ENCODE measurements at places on chromosomes 1 and 21. TPM values are rescaled to one million over a fixed set of nuclear protein-coding genes. Genes with fewer than 3 reads are reported as not detected.

Gene ARHGEF10L
- 51.7 TPM for total RNA-seq

Gene S100A7A
- not detected for total RNA-seq

Gene KCNE2
- total RNA-seq: not detected

Gene SMIM1
- total RNA-seq: not detected

Gene LCA5L
- total RNA-seq: 0.98 TPM

Gene NBPF20
- total RNA-seq: 3.5 TPM

Gene RUNX3
- total RNA-seq: not detected

GRCh38 chr1:27402349-27402754, 9.9 kb downstream of the GPR3 start:
- DNase-seq: peak; percentile 81

GRCh38 chr1:244391761-244392160, 59.9 kb downstream of the ADSS2 start:
- DNase-seq: peak; percentile 31

GRCh38 chr1:112713466-112714312, 1.4 kb downstream of the PPM1J start:
- no peak for DNase-seq

DNA sequence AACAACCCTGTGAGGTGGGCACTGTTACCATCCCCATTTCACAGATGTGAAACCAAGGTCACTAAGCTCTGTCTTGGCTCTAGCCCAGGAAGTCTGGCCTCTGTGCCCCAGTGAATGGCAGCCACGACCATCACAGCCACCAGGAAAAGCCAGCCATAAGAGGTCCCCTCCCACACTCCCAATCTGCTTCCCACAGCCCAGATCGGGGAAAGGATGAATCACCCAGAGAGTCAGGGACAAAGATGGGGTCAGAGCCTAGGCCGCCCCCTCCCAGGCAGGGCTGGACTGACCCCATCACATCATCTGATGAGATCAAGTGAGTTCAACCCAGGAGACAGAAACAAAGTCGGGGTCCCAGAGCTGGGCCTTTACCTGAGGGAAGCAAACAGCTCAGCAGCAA, 22.9 kb upstream of the COL16A1 start:
- no peak for DNase-seq

- no peak for DNase-seq
Measured at GRCh38 chr1:53274541-53275185, 36.3 kb upstream of the MAGOH start.

DNA sequence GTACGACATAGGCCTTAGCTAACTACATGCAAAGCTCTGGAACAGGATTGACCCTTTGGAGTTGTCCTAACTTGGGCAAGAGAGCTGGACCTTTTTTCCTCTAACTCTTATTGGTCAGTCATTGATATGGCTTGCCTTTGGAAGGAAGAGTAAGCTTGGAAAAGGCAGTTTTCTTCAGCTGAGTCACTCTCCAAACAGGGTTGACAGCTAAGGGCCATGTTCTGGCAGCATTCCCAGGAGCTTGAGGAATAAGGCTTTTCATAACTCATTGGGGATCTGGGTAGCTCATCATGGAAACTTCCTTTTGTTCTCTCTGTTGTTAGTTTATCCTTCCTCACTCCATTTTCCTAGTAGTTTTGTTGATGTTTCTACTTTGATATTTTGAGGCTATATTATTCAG, 14.5 kb upstream of the ERRFI1 start:
- DNase-seq: peak; percentile 99

DNA sequence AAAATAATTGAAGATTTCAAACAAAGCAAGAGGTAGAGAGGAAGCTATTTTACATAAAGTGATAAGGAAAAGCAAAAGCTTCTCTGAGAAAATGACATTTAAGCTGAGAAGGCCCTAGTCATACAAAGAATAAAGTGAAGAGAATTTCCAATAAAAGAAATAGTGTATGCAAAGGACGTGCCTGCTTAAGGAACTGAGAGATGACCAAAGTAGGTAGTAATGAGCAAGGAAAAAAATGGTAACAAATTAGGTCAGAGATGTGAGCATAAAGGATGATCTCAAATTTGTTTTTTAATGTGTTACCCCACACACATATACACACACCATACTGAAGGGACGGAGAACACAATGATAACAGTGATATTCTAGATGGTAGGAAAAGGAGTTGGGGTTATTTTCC, 46.4 kb downstream of the NRIP1 start:
- DNase-seq: no peak

DNA sequence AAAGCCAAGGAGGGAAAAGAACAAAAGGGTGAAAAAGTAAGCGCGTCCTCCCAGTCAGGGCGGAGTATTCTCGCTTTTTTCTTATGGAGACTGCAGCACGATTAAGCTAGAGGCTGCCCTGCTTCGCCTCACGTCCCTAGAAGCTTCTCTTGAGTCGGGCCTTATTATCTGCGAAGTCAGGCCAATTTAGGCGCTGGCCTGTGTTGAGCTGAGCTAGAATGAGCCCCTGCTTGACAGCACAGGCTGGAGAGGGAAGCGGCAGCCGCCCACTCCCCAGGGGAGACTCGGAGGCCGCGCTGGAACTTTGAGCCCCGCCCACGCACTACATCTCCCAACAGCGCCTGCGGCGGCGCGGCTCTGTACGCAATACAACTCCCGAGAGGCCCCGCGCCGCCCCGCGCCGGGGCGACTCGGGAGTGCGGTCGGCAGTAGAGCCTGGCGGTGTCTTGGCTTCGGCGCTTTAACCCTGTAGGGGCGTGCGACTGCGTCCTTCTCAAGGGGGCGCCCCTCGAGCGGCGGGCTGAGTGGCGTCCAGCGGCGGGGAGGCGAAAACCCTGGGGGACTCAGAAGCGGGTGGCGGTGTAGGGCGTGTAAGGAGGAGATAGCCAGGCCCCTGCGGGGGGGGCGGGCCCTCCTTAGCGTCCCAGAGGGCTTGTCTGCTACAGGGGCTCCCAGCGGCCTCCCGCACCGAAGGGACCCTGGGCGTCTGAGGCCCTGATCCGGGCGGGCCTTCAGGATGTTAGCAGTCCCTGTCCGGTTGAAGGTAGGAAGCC, 888 bp downstream of the ZNF436 start:
- peak; percentile 88 for DNase-seq

GRCh38 chr1:29264773-29265389, 28.6 kb downstream of the PTPRU start:
- peak; percentile 70 for DNase-seq

DNA sequence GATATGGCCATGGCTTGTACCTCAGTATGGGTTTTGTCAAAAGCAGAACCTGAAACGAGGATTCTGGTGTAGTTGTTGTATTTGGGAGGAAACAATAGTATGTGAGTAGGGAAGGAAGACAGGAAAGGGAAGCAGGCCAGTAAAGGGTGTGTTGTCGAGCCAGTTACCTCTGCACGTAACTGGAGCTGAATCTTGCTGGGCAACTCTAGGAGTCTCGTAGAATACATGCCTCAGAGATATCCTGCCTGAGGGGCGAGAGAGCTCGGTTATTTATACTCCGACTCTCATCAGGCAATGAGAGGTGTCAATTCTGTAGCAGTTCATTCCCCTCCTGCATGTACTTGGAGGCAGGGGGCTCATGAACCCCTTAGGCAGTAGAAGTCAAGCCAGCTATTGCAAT, 45.9 kb upstream of the KIF26B start:
- DNase-seq: no peak

DNA sequence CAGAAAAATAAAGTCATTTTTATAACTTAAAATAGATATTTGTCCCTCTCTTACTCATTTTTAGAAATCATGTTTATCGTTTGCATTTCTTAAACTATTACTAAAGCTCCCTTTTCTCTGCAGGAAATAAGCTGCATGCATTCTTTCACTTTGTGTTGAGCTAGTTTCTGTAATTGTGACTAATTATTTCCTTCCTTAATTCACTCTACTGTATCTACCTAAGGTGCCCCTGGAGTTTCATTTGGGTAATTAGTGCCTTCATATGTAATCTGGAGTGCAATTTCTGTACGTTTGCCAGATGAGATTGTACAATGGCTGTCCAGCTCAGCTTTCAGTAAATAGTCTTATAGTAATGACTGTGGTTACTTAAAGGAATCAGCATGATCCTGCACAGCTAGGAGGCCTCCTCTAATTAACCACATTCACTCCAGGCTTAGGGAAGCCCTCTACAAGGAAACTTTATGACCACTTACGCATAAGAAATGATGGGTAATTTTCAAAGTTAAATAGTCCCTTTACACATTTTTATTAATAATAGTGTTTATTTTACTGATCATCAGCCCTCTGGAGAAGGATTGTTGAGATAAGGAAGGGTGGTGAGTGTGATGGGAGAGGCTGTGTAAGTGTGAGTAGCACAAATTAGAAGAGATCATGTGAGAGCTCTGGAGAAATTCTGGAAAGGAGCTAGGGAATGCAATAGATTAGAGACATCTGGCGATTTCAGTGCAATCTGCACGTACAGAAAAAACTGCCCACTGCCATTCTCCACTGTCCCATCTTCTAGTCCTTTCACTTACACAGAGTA, 86.8 kb downstream of the LRRC8C start:
- DNase-seq: no peak

DNA sequence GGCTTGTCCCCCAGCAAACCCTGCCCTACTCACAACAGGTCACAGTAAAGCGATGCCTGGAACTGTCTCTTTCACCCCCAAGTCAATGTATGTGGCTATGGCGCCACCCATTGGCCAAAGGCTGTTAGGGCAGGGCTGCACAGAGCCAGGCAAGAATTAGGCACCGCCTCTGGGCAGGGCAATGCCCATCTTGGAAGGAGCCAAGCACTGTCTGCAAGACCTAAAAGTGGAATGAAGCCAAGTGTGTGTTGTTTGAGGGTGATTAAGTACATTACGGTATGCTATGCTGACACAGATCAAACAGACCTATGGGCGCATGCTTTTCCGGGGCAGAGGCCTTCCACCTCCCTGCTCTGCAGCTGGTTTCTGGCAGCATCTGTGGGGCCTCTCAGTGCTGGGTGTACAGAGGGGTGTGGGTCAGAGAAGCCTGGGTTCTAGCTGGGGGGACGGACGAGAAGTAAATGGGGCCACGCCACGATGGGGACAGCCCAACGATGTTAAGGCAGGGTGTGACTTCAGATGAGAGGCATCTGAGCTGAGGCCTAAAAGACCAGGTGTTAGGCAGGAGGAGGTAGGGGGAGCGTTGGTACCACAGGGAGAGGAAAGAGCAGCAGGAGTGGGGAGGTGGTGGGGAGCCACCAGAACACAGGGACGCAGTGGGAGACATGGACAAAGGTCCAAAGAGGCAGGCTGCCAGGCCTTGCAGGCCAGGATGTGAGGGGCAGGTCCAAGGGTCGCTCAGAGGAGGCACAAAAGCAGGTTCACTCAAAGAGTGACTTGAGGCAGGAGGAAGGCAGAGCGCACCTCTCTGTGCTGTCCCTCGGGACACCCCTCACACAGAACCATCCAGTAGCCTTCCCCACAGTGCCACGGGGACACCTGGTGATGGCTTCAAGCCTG, 49.8 kb downstream of the ACOT7 start:
- peak; percentile 83 for DNase-seq
